ENCODE measurements at places on chromosomes 7 and 10.

DNA sequence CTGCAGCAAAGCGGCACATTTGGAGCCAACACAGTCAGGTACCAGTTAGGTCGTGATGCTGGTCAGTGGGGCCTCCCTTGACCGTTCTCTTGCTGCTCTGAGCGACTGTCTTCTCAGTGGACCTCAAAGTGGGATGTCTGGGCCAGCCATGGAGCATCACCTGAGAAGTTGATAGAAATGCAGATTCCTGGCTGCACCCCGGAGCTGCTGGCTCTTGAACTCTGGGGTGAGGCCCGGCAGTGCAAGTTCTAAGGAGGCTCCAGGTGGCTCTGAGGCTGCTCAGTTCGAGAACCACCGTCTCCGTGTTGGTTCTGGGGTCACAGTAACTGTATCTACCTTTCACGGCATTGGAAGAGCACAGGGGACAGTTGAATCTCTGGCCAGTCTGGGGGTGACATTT, 147.5 kb downstream of the WDR37 start:
- DNase-seq = no peak

GRCh38 chr10:15427843-15428414, 56.8 kb upstream of the FAM171A1 start:
- no peak for DNase-seq

DNA sequence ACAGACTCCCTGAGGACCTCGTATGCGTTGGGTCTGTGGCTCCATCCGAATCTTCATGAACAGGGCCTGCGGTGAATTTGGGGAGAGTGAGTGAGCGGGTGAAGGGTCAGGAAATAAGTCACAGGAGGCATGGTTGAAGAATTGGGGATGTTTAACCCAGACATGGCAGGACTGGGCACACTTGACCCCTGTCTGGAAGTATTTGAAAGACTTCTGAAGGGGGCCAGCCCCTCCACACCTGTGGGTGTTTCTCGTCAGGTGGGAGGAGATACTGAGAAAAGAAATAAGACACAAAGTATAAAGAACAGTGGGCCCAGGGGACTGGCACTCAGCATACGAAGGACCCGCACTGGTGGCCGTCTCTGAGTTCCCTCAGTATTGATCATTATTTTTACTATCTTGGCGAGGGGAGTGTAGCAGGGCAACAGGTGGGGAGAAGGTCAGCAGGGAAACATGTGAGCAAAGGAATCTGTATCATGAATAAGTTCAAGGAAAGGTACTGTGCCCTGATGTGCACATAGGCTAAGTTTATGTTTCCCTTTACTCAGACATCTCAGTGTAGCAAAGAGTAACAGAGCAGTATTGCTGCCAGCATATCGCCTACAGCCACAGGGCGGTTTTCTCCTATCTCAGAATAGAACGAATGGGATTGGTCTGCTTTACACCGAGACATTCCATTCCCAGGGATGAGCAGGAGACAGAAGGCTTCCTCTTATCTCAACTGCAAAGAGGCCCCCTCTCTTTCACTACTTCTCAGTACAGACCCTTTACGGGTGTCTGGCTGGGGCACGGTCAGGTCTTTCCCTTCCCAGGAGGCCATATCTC, 38.2 kb upstream of the PFKFB3 start:
- DNase-seq = no peak

DNA sequence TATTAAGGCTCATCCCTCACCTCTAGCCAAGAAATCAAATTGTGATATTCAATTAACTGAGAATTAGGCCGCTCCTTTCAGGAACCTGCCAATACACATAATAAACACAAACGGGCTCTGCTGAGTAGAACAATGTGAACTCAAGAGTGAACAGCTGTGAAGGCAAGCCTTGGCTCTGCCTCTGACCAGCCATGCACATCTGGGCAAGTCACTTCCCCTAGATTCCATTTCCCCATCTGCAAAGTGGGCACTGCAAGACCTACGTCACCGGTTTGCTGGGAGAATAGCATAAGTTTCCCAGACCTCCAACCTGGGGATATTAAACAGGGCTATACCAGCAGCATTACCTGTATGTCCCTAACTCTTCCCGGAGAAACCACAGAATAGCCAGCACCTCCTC, 355.2 kb downstream of the TNS3 start:
- DNase-seq = no peak

GRCh38 chr7:20441346-20441745, 110.6 kb downstream of the ITGB8 start:
- no peak for DNase-seq

DNA sequence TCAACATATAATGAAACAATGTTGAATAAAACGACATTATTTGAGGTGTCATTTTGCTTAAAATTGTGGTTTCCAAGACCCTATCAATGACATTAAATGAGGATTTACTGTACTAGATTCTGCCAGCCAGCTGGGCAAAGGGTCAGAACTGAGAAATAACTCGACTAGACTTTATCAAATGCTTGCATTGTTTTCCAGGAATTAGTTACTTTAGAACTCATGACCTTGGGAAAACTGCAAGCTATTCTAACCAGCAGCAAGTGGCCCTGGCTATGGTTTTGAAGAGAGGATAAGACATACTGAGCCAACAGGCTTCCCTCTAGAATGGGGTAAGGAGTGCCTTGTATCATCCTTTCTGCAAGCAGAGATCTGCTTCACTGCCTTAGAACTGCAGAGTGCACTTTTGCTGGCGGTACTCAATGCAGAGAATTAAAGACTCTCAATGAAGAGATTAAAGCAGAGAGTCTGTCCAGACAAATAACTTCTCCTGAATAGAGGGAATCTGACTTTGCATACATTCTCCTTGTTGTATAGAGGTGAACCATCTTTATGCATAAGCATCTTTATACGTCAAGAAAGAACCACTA, 281.5 kb downstream of the ARL4A start:
- no peak for DNase-seq

GRCh38 chr10:122287570-122287969, 16.5 kb downstream of the BTBD16 start:
- DNase-seq = no peak

DNA sequence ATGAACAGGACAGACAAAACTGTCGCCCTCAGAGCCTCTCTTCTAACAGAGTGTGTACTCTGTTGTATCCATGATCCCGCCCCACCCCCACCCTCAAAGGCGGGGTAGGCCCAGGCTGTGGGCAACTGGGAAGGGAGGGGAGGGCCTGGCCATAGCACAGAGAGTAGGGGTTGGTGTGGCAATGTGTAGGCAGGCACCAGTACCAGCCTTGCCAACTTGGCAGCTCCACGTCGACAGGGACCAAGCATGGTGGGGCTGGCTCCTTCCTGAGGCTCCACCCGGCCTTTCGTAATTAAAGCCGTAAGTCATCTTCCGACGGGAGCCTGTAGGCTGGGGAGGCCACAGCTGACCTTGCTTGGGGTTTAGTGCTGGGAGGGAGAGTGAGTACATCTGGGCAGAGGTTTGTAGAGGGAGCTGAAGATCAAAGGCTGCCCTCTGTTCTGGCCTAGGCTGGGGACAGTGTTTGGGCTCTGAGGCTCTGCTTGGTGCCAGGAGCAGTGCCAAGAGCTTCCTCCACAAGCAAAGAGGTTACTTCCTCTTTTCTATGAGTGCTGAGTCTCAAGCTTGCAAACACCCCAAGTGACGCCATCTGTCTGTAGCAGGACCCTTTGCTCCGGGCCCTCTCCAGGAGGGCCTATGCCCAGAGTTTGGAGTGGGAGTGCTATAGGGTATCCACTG, 121.6 kb downstream of the C10orf105 start:
- DNase-seq = no peak

- no peak for DNase-seq
Measured at GRCh38 chr10:95354110-95354509, 63.3 kb upstream of the PDLIM1 start.

- peak; percentile 26 for DNase-seq
Measured at GRCh38 chr7:99141841-99142726, 1.8 kb downstream of the SMURF1 start.
